ENCODE measurements at places on chromosomes 7 and 10. TPM values are rescaled to one million over a fixed set of nuclear protein-coding genes. Genes with fewer than 3 reads are reported as not detected.
A peak's percentile ranks its signal among the peaks of the same experiment; 100 is the strongest.

DNA sequence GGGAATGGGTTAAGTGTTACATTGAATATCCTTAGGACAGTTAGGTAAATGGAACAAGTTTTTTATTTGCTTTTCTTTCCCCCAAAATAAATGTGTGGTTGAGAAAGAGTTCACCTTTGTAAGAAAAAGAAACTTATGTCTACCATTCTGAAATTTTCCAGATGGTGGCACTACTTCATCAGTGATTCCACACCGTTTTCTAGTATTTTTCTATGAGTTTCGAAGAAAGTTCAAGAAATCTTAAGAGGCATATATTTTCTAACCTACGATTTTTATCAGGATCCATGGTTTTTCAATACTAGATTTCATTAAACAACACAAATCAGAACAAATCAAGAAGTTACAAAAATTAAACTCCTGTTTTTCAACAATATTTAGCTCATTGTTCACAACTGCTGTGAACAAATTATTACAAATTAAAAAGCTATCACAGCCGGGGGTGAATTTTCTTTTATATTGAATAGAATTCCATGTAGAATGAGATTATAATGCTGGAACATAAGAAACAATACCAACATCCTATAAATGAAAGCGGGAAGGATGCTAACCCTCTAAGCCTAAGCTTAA lies 163.1 kb upstream of the NPVF start:
- no peak for DNase-seq

DNA sequence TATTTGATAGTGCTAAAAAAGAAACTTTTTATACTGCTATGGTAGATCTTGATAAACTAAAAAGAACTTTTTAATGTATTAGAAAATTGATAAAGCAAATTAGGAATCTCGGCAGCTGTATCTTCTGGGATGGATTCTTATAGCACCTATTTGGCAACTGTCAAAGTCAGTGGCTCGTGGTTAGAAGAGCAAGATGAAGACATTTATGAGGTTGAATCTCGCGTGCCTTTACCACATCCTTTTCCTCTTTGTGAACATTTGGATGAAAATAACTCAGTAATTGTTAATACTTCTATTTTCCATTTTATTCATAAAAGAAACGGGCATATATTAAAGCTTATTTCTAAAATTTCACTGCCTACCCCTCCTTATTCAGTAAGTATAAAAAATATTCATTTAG lies 76.2 kb downstream of the CYP51A1 start:
- DNase-seq: no peak

GRCh38 chr10:29957236-29957635 lies 102.2 kb downstream of the JCAD start:
- no peak for DNase-seq

- no peak for DNase-seq
These were observed 27.0 kb upstream of the KCNK18 start for GRCh38 chr10:117170244-117170643.

GRCh38 chr10:116815641-116816415 lies 33.5 kb upstream of the ENO4 start:
- no peak for DNase-seq

DNA sequence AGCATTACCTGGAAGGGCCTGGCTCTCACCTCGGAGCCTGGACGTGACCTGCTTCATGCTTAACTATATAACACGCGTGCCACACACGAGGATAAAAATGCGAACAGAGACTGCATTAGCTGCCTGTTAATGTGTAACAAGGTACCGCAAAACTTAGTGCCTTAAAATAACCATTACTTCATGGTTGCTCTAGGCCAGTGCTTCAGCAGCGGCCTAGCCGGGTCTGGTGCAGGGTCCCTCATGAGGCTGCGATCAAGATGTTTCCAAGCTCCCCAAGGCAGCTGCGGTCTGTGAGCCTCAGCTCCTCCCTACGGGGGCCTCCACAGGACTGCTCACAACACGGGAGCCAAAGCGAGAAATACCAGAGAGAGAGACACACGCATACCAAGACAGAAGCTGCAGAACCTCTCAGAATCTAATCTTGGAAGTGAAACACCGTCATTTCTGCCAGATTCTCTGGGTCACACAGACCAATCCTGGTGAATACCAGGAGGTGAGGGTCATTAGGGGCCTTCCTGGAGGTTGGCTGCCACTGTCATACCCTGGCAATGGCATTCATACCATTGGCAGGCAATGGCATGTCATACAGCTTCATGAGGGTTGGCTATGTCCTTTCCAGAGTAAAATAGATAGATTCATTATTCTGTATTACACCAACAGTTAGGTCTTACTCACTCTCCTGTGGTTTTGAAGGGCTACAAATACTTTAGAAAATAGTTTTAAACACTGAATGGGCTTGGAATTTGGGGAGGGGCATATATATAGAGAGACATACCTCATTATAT lies 94.5 kb downstream of the HIPK2 start:
- DNase-seq: no peak

HOXA3 gene
- 16.3 TPM for total RNA-seq

SRRM3 gene
- total RNA-seq: not detected

GJD4 gene
- not detected for total RNA-seq

DNA sequence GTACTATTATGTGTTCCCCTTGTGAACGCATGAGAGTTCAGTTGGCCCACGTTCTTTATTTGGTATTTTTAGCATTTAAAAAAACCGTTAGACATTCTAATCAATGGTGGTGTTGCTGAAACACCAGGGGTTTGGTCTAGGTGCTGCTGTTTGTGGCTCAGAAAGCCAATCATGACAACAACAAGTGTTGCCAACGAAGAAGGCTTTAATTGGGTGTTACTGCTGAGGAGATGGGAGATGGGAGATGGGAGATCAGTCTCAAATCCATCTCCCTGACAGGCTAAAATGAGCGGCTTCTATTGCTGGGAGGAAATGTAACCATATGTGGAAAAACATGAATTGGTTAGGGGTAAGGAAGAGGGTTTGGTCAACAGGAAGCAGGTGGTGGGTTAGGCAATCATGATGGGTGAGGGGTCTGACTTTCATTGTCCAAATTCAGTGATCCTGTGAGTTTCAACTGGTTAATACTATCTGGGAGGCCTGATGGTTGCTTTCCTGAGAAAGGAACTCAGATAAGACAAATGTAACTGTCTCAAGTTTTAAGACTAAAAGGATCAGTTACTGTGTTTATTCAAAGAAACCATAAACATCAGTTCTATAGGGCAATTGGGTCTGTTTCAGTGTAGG lies 4.6 kb upstream of the ZNF425 start:
- DNase-seq: no peak

DNA sequence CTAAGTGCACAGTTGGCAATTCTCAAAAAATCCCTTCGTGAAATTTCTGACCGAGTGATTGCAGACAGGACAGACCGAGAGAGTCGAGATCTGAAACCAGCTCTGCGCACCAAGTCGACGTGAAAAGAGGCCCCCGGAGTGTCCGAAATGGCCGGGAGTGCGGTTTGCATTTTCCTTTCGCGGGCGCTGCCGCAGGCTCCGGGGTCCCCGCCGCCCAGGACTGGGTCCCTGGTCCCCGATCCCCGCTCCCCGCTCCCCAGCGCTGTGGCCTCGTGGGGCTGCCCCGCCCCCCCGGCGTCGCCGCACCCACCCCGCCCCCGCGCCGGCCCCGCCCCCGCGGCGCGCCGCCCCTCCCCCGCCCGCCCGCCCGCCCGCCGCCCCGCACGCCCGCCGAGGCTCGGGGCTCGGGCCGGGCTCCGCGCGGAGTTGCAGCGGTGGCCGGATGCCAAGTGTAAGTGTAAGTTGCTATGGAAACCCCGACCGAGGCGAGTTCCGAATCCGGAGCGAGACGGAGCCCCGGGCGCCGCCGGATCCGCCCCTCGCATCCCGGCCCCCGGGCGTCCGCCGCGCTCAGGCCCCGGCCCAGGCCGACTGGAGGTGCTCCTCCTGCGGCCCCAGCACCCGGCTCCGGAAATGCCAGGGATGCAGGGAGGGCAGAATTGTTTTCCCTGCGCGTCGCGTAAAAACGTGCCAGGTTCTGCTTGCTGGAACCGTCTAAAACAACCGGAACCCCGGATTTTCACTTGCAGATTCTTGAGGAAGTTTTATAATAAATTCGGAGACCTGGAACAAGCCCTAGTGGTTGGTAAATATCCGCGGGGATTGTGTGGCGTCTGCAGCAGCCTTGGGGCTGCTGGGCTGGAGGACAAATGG lies 4.6 kb downstream of the BMI1 start:
- peak; percentile 81 for DNase-seq

DNA sequence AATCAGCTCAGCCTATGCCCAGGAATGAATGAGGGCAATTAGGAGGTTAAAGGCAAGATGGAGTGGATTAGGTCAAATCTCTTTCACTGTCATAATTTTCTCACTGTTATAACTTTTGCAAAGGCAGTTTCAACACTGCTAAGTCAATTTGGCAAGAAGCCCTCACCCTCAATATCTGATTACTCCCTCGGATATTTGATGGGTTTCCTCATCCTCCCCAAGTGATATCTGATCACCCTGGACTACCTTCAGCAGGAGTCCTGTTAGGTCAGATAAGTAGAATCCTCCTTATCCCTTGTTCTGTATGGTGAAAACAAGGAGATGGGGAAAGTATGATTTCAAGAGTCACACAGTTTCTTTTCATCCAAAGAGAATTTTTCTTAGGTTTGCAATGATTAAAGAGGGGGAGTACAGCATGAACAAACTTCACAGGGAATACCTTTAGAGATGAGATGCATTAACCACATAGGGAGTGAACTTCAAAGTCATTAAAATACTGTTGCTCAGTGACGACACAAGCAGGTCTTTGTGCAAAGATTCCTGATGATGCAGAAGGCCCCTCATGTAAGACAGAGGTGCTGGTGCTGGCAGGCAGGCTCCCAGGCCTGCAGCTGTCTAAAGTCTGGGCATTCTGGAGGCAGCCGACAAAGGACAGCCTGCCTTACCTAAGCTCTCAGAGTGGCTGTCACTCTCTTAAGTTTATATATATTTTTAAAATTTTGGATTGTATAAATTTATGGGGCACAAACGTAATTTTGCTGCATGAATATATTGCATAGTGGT lies 75.4 kb upstream of the POM121L12 start:
- no peak for DNase-seq

DNA sequence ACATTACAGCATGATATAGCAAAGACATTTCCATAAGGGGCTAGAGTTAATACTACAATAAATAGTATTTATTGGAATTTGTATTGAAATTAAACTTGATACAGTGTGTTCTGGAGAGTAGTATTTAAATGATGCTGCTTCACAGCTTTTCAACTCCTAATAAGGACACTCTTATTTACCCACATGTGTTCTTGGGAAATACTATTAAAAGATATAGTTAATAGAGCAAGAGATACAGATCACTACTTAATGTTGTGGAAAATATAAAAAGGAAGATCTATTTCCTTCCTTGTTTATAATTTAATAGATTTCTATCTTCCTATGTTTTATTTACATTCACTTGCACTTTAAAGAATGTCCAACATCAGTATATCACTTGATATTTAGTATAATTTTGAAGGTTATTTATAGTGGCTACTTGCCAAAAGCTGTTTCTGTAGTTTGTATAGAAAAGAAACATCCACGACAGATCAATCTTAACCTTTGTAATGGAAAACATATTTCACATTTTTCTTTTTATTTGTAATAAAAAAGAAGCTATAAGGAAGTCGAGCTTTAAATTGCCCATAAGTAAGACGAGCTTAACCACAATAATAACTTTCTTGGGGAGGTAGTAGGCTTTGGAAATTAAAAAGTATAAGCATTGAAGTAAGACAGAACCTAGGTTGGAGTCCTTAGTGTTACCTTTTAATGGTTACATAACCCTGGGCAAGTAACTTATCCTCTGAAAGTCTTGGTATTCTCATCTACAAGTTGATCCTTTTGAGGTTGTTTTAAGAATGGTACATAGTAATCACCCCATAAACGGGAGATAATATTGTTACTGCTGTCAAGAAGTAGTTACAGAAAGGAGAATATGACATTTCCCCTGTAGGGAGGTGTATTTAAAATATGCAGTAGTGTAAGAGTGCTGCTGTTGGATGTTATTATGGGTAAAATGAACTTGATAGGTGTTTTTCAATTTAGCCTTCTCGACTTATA lies 32.8 kb downstream of the CPED1 start:
- DNase-seq: no peak

GRCh38 chr10:100338434-100339036 lies 8.5 kb upstream of the SCD start:
- DNase-seq: peak; percentile 69

CYP3A7 gene
- not detected for total RNA-seq

DNA sequence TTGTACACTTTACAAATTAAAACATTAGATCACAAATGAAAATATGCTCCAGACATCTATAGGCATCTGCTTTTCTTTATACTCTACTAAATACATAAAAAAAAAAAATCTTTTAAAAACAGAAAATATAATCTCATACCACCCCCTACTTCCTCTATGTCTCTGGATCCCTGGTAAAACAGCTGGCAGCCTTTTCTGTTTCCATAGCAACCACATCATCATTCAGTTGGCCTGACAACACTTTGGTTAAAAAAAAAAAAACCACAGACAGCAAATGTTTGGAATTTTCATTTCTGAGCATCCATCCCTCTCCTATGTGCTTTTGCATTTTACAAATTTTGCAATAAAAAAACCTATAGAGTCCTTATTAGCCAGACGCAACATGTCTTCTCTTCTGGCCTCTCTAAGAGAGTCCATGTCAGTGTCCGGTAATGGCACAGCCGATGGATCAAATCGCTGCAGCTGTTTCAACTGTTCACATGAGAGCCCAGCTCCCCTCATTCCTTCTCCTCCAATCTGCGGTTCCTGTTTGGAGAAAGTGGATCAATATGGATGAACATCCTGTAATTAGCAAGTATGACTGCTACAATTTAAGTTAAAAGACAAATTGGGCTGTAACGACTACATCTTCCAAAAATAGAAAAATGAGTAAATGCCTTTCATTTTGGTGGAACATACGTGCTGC lies 105.6 kb downstream of the NSUN6 start:
- DNase-seq: no peak

DNA sequence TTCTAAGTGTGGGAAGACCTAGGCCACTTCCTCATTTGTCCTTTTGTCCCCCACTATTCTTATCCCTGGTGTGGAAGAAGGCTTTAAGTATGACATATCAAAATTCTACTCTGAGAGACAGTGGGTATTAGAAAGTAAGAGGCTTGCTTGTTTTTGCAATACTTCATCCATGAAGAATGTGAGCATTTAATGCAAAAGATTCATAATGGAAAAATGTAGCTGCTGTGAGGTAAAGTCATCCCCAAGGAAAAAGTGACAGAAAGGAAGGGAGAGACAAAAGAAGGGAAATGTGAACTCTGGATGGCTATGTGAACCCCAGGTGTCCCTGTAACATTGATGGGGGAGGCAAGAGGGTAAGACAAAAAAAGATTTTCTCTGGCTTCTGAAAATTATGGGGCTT lies 607.5 kb downstream of the SORCS1 start:
- DNase-seq: no peak

DNA sequence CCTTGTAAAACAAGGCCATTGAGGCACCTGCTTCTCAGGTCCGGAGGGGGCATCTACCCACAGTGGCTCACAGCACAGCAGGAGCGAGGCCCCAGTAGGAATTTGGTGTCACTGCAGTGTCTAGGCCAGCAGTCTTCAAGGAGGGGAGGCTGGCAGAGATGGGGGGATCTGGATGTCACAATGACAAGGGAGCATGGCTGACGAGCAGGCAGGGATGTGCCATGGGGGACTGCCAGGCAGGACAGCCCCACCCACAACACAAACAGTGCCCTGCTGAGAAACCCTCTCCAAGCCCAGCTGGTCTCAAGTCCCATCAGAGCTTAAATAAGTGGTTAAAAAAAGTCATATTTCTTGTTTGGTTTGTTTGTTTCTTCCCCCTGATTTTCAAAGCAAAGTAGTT lies 121.0 kb upstream of the ZNF716 start:
- no peak for DNase-seq

Measured in Peyer's patch (tissue), 4 donors.